ENCODE measurements at places on chromosomes 3 and 15.

- DNase-seq: no peak
Observed at GRCh38 chr15:80445300-80446041, 41.3 kb downstream of the ARNT2 start.

DNA sequence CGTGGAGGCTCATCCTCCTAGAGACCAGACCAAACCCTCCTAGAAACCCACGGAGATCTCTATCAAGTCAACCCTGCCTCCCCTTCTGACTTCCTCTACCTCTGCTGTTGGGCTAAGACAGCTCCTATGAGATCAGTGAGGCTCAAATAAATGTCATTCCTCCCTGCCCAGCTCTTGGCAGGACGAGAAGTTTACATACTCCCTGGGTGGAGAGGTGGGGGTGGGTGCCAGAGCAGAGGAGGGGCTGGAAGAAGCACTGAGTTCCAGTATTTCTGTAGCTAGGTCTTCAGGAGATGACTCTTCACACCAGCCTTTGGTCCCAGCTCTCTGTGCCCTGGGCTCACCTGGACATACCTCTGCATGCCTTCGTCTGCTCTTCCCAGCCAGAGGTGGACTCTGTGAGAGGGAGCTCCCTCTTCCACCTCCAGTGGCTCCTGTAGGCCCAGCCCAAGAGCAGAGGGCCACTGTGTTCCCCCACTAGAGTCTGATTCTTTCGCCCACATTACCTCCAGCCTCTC is 42.4 kb upstream of the TLE3 start:
- no peak for DNase-seq

GRCh38 chr15:95693917-95694316 is 636.6 kb upstream of the NR2F2 start:
- DNase-seq: no peak

GRCh38 chr15:82554849-82555248 is 14.6 kb upstream of the RPS17 start:
- no peak for DNase-seq

- DNase-seq: no peak
Observed at GRCh38 chr15:76576523-76577279, 240.1 kb downstream of the ISL2 start.

- no peak for DNase-seq
Observed at GRCh38 chr3:113721636-113722035, 24.4 kb downstream of the NAA50 start.

DNA sequence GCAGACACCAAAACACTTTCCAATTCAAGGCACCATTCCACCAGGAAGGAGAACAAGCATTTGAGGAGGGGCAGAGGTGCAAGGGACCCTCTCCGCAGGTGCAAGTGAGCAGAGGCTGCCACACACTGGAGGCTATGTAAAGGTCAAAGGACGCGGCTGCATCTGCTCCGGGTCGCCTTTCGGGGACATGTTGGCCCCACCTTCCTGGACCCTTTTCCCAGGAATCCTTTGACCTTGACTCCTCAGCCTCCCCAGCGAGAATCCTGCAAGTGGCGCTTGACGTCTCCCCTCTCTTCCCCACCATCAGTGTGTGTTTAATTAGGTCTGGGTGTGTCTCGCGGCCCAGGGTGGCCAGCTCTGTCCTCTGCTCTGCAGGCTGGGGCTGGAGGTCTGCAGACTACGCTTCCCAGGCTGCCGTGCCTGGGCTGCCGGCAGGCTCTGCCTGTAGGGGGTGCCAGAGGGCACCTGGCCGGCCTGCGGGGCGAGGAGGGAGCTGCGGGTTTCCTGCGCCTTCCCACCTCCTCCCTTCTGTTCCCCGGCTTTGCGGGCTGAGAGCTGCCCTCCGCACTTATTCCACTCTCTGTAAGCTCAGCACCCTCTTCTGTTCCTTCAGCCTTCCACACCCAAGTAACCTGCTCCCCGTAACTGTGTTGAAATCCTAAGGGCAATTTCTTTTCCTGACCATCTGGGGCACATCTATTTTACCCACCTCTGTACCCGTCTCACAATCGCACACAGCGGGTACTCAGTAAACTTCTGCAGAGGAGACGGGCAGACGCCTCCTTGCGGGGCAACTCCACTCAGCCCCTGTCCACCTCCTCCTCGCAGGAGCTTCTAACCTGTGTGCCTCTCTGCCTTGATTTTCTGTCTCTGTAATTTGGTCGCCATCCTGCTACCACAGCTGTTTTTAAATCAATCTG is 129.8 kb downstream of the NSMCE3 start:
- no peak for DNase-seq

- no peak for DNase-seq
Observed at GRCh38 chr15:20645956-20646355, 104.4 kb upstream of the GOLGA6L6 start.

GRCh38 chr3:186110975-186111974 is 2.4 kb upstream of the ETV5 start:
- no peak for DNase-seq

GRCh38 chr3:185595526-185595925 is 9.4 kb downstream of the SENP2 start:
- no peak for DNase-seq

DNA sequence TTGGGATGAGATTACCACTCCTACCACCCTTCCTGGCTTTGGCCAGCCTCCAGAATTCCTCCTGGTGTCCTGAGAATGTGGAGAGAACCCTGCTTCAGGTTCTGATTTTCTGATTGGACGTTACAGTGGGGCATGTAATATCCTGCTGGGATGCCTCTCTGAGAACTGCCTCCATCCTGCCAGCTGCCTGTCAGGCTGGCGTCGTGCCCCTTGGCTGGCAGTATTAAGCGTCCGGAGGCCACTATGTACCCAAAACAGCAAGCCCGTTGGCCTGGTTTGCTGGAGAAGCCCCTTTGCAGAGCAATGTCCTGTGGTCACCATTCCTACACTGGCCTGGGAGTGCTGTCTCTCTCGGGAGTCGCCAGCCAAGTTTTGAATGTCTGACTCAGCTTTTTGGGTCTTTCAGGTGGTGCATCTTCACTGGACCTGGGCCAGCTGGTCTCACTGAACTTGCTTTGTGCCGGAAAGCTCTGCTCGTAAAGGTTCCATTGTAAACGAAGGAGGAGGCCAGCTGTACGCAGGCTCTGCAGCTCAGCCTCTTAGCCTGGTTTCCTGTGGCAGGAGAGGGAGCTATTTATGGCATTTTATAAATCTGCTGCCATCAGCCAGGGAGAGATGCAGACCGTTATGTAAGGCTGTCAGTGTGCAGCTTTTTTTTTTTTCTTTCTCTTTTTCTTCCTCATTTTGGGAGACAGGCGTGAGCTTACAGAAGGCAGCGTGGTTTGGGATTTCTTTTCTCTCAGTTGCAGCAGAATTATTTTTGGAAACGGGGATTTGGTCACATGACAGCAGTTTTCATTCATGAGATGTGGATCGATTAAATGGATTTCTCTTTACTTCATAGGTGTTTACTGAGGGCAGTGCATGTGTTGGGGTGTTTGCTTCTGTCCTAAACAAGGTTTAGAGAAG is 19.0 kb upstream of the TRAK1 start:
- no peak for DNase-seq

GRCh38 chr3:189927975-189928895 is 192.5 kb downstream of the P3H2 start:
- DNase-seq: no peak

DNA sequence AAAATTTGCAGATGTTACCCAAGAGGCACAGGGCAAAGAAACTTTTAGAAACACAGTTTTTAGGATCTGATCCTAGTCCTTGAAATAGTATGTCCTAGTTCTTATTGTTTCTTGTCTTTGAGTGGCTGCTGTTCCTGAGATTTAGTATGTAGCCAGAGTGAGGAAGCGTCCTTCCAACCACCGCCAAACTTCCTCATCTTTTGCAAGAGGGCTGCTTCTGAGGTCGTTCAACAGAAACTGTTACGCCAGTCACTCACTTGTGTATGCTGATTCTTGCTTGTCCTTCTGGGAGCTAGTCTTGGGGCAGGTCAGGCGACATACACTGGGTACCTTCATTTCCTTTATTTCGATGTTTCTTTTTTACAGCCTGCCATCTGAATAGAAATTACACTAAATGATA is 577.3 kb upstream of the ZNF717 start:
- DNase-seq: no peak

All from activated CD8-positive, alpha-beta memory T cell treated with anti-CD3 and anti-CD28 coated beads for 1 hour (primary cell).